Gastroesophageal sphincter (tissue), 4 donors: ENCODE measurements at places on chromosomes 16 and 17. TPM values are rescaled to one million over a fixed set of nuclear protein-coding genes. Genes with fewer than 3 reads are reported as not detected.

DNA sequence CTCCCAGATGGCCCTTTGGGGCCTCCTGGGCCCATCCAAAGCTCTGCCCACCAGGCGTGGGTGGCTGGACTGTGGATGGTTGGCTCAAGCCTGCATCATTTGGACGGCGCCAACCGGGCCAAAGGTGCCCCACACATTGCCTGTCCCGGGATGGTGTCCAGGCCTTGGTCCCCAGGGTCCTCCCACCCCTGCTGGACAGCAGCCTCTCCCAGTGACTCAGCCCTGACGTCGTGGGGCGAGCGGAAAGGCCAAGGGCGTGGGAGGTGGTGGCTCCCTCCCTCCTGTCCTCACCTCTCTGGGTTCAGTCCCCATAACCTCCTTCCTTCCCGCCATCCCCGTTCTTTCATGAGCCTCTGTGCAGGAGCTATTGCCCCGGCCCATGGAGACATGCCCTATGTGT, 42.1 kb upstream of the DLX4 start:
- peak; percentile 62 for ATAC-seq

DNA sequence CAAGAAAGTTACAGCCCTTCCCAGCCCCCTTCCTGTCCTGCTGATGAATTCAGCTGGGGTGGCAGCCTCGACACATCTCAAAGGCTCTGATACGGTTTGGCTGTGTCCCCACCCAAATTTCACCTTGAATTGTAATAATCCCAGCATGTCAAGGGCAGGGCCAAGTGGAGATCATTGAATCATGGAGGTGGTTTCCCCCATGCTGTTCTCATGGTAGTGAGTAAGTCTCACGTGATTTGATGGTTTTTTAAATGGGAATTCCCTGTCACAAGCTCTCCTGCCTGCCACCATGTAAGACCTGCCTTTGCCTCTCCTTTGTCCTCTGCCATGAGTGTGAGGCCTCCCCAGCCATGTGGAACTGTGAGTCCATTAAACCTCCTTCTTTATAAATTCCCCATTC, 163.2 kb upstream of the FOXF1 start:
- no peak for ATAC-seq

DNA sequence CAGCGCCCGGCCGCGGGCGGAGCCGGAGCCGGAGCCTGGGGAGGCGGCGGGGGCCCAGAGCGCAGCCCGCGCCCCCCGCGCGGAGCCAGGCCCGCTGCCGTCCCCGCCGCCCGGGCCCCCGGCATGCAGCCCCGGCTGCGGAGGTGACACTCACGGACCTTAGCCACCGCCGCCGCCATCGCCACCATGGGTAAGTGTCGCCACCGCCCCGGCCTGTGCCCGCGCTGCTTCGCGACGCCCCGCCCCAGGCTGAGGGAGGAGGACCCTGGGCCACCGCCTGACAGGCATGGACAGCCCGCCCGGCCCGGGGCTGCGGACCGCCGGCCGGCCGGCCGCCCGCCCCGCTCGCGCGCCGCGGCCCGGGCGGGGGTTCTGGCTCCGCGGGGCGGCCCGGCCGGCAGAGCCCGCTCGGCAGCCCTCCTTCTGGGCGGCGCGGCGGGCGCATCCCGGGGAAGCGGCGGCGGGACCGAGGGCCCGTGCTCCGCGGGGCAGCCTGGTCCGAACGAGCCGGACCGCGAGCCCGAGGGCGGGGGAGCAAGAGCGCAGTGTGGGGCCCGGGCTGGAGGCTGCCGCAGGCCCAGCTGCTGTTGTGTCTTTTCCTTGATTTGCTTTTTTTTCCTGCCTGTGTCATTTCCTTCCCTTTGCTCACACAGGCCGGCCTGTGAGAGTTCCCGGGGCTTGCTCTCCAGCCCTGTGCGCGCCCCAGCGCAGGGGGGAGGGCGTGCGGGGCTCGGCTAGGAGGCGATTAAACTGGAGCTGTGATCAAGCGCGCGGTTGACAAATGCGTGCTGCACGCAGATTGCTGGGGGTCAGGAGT, 565 bp downstream of the MAP3K3 start:
- ATAC-seq: peak; percentile 47

The DHRS7C gene
- not detected for total RNA-seq
